ENCODE measurements at places on chromosomes 1 and 21. TPM values are rescaled to one million over a fixed set of nuclear protein-coding genes. Genes with fewer than 3 reads are reported as not detected.

- no peak for DNase-seq
Observed at GRCh38 chr1:180192172-180192571, 37.5 kb downstream of the QSOX1 start.

- DNase-seq: no peak
Observed at GRCh38 chr1:161127649-161128048, 4.8 kb downstream of the DEDD start.

Gene PAPPA2
- 3.9 TPM for total RNA-seq

Gene ACKR1
- 32.3 TPM for total RNA-seq

Gene C1QC
- 76.4 TPM for total RNA-seq

Data from breast epithelium (tissue), 4 donors.